Fibroblast of pulmonary artery (primary cell): ENCODE measurements at places on chromosomes 13 and 19.

GRCh38 chr19:13037731-13038130 lies 42.5 kb downstream of the NFIX start:
- DNase-seq = no peak

DNA sequence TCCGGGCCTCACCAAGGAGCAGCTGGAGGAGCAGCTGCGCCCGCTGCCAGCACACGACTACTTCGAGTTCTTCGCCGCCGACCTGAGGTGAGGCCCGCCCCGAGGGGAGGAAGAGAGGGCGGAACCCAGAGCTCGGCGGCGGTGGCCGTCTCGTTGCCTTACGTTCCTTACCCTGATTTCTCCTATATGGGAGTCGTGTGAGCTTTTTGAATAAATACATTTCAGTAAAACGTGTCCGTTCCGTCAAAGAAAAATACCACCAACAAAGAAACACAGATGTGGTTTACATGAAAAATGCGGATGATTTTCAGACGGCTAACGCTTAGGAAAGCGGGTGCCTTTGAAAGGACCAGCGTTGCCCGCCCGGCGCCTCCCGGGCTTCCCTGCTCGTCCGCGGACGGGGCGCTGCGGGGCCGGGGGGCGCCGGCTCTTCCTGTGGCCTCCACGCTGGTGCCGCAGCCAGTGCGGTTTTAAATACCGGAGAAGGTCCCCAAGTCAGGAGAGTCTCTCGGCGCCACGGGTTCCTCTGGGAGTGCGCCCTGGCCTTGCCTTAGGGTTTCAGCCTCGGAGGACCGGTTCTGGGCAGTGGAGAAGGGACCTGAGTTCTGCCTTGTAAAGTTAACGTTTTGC lies 755 bp downstream of the UPF3A start:
- DNase-seq = peak; percentile 75

GRCh38 chr13:104691767-104692467 lies 1625.7 kb upstream of the SLC10A2 start:
- no peak for DNase-seq

GRCh38 chr19:54551950-54552912 lies 21.4 kb upstream of the LILRA2 start:
- DNase-seq = no peak

- no peak for DNase-seq
Observed at GRCh38 chr13:24127116-24127631, 33.3 kb upstream of the SPATA13 start.

DNA sequence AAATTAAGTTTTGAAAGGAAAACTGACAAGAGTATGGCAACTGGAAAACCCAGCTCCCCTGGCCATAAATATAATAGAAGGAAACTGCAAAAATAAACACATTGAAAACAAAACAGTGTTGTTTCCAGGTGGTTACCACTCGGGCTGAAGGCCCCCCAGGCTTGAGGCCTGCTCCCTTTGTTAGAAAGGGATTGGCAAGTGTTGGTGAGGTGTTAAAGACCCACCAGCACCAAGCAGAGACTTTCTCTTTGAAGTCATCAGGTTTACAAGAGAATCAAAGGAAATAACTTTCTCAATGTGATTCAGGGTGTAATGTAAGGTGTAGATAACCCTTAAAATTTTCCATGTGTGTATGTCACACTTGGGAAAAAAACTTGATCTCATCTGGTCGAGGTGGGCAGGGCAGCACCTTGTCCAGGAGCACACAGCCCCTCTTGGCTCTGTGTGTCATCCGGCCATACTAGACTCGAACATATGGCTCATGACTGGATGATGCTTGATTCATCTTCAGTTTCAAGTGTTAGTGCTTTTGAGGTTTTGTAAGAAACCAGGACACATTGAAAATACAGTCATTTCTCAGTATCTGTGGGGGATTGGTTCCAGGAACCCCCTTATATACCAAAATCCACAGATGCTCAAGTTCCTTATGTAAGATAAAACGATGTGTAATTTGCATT lies 7.8 kb downstream of the ACTN4 start:
- no peak for DNase-seq

- no peak for DNase-seq
Observed at GRCh38 chr19:46232468-46232867, 2.9 kb downstream of the IGFL1 start.

DNA sequence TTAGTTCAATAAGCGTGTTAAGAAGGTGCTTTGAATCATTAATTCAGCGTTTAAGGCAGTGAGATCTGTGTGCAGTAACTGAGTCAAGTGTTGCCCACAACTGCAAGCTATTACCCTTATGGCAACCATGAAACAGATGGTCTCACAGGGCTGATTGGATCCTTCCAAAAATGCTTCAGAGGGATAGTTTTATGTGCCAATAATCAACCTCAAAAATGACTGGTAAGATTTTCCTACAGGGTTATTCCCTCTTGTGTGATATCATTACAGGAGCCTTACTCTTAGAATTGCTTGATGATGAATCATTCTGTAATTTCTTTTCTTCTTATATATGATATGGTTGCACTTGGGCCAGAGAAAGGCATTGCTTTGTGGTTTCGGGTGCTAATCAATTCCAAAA lies 1299.2 kb upstream of the ATXN8OS start:
- DNase-seq = no peak

GRCh38 chr19:1062387-1063029 lies 4.5 kb upstream of the ARHGAP45 start:
- DNase-seq = no peak

DNA sequence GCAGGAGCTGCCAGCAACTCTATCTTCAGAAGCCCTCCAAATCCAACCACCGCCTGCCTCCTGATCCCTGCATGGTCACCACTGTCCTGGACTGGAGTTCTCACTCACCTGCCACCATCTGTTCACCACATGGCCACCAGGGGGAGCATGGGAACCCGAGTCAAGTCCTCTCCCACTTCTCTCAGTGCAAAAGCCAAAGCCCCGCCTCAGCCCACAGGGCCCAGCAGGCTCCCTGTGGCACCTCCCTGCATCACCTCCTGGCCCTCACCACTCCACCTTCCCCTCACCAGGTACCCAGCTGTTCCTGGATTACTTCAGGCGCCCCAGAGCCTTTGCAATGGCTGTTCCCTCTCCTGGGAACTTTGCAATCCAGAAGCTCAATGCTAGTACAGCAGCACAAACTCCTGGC lies 5.3 kb downstream of the DHPS start:
- DNase-seq = peak; percentile 81

- DNase-seq = no peak
Observed at GRCh38 chr13:22055259-22055658, 384.4 kb downstream of the FGF9 start.

DNA sequence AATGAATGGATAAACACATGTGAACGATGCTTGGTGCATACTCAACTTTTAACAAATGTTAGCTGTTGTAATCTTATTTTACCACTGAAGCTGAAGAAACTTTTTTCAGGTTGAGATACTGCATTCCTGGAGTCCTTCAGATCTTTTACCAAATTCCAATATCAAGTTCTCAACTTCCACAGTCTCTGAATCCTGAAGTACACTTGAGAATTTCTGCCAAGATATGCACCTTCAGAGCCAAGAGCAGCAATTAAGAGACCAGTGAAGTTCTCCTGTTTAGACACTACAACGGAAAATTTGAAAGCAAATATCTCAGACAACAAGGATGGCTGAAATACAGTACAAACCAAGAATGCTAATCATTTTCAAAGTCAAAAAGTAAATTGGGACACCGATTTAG lies 84.6 kb upstream of the MTIF3 start:
- DNase-seq = no peak

DNA sequence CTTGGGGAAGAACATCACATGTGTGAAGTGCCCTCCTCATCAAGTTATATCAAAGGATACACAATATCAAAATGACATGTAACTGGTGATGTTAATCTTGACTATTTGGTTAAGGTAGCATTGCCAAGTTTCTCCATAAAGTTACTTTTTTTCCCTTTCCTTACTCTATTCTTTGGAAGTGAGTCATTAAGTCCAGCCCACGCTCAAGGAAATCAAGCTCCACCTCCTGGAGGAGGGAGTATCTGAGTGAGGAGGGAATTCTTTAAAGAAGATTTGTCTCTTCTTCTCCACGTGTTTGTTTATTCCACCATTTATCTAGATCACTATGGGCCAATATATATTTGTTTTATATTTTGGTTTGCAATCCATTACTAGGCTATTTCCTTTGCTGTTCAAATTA lies 33.6 kb upstream of the FNDC3A start:
- DNase-seq = peak; percentile 64

GRCh38 chr13:31014456-31014855 lies 82.0 kb downstream of the TEX26 start:
- no peak for DNase-seq

- no peak for DNase-seq
Observed at GRCh38 chr19:13744174-13744573, 20.1 kb upstream of the MRI1 start.

DNA sequence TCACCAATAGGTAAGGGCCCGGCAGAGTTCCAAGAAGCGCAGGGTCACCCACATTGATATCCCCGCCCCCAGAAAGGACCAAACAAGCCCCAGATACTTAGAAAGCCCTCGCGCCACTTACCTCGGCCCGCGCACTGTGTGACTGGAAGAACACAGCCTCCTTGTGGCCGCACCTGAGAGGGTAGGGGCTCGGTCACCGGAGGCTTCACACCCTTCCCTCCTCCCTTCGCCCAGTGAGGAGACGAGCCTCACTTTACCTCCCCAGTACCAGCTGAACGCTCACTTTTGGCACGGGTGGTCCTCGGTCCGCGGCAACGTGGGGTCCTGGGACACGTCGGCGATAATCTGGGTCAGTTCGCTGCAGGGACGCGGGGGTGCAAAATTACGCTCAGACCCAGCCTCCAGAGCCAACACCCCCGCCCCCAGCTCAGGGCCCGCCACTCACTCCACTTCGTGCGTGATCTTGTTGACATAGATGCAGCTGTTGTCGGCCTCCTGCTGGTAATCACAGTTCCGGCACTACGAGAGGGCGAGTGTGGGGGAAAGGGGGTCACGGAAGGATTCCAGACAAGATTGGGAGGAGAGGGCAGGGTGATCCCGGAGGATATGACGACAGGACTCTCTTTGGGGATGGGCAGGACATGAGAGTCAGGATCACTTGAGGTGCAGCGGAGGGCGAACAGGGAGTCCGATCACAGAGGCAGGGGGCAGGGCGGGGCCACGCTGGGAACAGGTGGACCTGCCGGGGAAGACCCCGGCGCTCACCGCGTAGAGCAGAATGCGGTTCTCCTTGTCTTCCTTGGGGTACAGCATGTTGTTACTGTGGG lies 568 bp downstream of the POLR2I start:
- peak; percentile 29 for DNase-seq

DNA sequence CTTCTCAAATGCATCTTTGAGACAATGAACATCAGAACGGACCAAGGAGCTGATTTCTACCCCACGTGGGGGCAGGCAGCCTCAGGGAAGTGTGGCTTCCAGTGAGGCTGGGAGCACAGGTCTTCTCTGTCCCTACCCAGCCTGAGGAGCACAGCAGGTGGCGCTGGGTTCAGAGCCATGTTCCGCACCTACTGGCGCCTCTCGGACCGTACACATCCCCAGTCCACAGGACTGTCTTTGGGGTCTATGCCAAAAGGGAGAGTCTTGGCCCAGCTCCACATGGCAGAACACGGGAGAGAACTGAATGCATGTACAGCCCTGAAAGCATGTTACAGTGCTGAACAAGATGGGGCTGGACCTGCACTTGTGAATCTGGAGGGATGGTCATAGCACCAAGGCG lies 22.6 kb downstream of the SUGP1 start:
- DNase-seq = no peak

DNA sequence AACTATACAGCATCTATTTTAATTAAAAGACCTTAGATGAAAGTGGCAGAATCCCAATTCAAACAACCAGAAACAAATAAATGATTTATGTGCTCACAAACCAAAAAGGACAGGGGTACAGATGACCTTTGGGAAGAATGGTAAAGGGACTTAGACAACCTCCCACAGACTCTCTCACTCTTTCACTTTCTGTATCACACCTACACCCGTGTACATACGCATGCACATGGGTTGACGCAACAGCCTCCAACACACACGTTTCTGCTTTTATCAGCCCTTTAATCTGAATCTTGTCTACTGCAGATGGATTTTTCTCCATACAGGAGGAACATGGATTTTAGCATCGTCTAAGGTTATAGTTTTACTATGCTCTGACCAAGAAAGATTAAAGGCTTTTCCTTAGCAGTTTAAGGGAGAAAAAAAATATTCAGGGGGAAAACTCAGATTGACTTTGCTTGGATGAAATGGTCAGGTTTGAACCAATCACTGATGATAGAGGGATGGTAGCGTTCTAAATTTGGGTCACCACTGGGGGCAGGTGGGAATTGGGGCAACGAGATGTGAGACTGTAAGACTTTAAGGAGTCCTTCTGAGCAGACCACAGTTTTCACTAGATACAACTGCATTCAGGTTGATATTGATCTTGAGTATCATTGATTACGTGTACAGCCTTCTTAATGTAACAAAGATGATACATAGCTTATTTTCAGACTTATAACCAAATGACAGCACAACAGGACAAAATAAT lies 166.1 kb downstream of the ITGBL1 start:
- DNase-seq = no peak

- DNase-seq = no peak
Observed at GRCh38 chr13:25683662-25684370, 312.0 kb downstream of the ATP8A2 start.

DNA sequence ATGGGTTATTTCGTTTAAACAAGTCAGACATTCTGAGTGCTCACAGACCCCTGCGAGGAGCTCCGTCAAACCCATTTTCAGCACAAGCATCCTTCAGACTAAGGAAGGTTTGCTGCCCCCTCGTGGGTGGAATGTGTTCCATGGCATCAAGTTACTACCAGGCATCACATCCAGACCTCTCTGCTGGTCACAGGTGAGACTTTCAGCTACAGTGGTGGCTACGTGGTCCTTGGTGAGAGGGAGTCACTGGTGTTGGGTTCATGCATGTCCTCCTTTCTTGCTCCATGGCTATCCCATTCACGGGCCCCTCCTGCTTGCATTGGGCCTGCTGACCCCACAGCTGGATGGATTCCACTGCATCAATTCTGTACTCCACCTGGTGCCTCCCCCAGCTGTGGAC lies 9.1 kb upstream of the LILRB5 start:
- peak; percentile 75 for DNase-seq

- no peak for DNase-seq
Observed at GRCh38 chr19:14385492-14385891, 4.2 kb downstream of the ADGRE5 start.

- no peak for DNase-seq
Observed at GRCh38 chr19:32289566-32290210, 55.7 kb upstream of the ZNF507 start.

DNA sequence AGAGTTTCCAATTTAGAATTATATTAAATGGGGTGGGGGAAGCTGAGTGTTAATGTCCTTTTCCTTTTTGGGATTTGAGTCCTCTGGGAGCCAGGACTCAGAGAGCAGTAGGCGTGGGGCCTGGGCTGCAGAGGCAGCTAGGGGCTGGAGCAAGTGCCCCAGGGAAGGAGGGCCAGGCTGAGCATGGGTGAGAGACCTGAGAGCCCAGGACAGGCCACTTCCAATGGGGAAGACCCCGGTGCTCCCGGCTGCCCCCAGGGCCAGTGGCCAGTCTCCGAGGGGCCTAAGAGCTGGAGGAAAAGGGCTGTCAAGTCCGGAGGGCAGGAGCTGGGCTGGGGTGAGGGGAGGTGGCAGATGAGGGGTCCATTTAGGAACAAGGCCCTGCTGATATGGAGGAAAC lies 371.5 kb downstream of the ZNF536 start:
- DNase-seq = no peak
